ENCODE measurements at places on chromosomes 7 and 10.

GRCh38 chr7:116211006-116211912, 920 bp downstream of the TES start:
- peak; percentile 67 for DNase-seq

DNA sequence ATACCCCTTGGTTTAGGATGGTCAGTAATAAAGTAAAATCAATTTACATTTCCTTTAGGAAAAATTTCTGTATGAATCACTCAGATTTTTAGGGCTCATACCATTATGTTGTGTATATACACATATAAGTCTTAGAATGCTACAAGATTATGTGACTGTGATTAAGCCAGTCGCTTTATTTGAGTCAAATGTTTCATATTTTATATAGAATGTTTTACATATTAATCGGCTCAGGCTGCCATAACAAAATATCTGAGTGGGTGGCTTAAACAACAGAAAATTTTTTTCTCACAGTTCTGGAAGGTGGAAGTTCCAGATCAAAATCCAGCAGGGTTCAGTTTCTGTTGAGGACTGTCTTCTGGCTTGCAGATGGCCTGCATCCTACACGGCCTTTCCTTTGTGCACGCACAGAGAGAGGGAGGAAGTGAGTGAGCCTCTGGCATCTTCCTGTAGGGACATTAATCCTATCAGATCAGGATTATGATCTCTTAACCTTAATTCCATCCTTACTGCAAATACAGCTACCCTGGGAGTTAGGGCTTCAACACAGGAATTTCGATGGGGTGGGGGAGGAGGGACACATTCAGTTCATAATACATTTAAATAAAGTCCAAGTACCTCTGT, 198.0 kb downstream of the PHF14 start:
- DNase-seq = no peak

GRCh38 chr7:156684661-156685060, 44.1 kb downstream of the RNF32 start:
- DNase-seq = no peak

- no peak for DNase-seq
Observed at GRCh38 chr7:53609185-53609584, 573.8 kb downstream of the POM121L12 start.

- DNase-seq = no peak
Observed at GRCh38 chr10:109947111-109947920, 24.0 kb upstream of the XPNPEP1 start.

- DNase-seq = no peak
Observed at GRCh38 chr10:69045441-69046300, 42.2 kb upstream of the SRGN start.

GRCh38 chr7:24521917-24522623, 51.2 kb upstream of the PALS2 start:
- DNase-seq = no peak

DNA sequence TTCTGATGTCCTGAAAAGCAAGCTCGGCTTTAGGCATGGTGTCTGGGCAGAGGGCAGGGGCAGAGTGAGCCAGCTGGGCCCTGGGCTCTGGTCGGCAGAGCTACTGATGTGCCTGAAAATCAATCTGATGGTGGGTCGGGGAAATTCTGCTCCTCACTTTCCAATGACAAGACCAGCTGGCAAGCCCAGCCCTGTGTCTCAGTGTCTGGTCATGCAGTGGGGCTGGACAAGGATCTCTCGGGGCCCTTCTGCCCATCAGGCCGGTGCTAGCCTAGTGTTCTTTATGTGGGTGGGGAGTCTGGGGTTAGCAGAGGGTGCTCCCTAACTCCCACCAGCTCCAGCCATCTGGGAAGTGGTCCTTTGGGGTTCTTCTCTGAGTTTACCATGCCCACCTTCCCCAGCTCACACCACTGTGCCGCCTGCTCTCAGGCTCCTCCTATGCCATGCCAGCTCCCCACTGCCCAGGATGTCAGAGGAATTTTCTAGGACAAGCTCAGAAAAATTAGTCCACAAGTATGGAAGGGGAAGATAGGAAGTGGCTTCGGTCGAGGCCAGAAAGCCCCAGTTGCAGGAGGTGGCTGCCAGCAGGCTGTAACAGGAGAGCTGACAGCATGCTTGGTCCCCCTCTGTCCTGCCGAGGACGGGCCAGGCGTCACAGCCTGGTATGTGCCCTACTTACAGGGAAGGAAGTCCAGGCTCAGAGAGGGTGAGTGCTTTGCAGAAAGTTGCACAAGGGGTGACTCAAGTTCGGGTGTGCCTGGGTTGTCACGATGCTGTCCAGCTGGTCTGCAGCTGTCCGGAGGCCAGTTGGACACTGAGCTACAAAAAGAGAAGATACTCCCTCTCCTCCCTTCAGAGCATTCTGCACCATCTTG, 135.2 kb downstream of the ADCY1 start:
- no peak for DNase-seq

GRCh38 chr7:150898475-150899011, 46.2 kb downstream of the AOC1 start:
- peak; percentile 82 for DNase-seq

- DNase-seq = no peak
Observed at GRCh38 chr10:110679486-110680272, 35.5 kb downstream of the RBM20 start.

- no peak for DNase-seq
Observed at GRCh38 chr10:108375691-108376090, 1211.2 kb upstream of the SORCS1 start.

GRCh38 chr10:15123749-15124184, 26.6 kb downstream of the RPP38 start:
- DNase-seq = no peak

GRCh38 chr7:39647816-39648215, 24.4 kb downstream of the RALA start:
- no peak for DNase-seq

DNA sequence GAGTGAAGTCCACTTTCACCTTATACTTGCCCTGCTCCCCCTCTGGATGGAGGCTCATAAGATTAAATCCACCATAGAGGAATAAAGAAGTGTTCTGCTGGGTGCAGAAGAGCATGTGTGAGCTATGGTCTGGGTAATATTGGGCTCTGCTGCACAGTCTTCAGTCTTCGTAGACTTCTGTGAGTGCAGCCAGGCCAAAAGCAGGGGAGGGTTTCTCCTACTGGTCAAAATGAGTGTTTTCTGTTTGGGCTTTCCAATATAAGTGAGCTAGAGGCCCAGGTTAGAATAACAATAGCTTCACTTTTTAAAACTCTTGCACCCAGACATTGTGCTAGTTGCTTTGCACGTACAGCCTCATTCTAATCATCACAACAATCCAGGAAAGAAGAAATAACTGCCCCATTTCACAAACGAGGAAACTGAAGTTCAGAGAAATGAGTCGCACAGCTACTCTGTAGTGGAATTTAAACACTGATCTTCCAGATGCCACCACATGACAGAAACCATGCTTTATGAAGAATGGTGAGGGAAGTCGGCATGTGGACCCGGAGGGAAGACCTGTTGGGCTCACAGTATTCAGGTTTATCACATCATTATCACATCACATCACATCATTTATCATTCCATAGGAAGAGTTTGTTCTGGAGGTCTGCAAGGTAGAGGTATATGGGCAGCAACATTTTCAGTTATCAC, 23.8 kb upstream of the MSMB start:
- no peak for DNase-seq

GRCh38 chr7:9217204-9217603, 783.8 kb downstream of the NXPH1 start:
- no peak for DNase-seq

DNA sequence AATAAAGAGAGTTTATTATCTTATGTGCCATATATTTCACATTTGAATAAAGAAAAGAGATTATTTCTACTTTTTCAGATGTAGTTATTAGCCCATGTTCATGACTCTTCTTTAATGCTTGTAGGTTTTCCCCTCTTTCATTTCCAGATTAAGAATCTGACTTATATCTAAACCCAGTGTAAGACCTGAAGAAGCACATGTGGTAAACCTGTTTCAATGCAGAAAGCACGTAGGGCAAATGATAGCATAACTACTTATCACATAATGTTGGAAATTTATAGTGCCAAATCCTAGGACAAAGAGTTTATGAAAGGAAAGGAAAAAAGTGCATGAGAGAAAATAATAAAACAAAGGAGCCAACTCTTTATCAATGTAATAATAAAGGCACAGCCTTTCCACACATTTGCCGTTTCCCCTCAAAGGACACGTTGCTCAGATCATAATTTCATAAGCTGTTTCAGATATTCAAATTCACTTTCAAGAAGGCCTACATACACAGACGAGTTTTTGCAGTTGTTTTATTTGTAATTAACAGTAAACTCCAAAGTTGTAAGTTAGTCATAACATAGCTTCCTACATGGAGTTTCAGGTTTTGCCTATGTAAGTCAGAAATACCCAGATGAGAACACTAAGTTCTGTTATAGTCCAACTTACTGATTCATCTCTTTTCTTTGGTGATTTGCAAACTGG, 88.8 kb upstream of the MDFIC start:
- DNase-seq = no peak

DNA sequence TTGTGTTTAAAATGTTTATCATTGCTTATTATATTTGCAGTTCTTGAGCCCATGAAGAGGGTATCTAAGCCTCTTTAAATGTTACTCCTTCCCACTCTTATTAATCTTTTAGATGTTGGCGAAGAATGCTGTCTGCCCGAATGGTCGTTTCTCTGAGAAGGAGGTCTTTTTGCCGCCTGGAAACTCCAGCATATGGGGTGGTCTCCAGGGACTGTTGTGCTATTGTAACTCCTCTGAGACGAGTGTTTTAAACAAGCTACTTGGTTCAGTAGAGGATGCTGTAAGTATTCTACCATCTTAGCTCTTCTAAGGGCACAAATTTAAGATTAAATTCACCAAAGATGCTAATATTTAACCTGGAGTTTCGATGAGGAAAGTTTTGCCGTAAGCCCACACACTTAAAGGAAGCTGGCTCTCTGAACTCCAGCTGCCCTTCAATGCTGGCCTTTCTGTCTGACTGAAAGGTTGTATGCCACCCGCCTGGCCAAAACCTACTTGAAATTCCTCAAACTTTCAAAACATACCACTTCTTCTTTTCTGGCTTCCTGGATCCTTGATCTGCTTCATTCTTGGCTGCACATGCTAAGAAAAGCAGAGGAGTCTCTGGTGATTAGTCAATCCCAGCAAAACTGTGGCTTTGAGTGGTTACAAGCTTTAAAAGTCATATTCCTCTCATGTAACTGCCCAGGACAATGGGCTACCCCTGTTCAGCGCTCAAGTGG, 74.7 kb downstream of the ABCA13 start:
- no peak for DNase-seq

DNA sequence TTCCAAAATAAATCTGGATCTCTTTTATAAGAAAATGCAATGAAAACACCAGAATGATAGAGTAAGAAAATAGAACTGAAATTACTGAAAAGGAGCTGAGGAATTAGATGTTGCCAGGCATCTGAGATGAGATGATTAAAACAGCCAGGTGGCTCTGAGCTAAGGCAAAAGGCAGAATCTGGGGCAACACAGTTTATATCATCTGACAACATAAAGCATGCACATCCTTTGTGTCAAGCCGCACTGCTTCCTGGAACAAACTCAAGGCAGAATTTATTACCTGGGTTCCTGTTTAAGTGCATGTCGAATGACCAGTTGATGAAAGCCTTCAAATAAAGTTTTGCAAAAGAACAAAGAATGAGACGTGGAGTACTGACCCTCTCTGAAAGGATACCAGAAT, 247.0 kb downstream of the SNX10 start:
- DNase-seq = no peak

DNA sequence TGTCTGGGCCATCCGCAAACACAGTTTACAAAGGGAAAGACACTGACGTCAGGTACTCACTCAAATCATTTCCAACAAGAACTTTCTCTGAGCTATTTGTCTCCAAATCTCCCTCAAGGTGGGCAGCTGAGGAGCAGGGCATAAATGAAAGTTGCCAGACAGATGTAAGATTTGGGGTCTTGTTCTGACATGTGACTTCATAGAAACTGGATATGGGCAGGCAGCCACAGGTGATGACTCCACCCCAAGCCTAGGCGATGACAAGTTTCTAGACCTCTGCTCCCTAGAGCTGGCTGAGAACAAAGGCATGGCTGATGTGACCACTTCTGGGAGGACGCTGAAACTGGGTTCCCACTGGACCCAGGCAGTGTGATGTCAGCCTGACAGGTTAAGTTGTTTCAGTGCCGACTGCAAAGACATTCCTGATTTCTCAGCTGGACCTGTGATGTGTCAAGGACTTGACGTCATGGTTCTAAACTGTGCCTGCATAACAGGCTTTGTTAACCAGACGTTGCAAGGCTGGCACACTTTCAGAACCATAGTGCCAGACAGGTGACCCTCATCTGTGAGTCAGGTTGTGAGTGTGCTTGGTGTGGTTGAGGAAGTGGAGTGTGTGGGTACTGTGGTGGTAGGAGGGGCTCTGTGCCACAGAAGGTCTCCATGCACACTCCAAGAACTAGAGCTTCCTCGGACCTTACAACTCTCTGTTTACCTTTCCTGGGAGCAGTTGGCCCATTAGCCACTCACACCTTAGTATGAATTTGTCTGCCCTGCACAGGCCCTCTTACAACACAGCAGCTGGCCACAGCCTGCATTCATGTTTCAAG, 39.9 kb upstream of the EBF3 start:
- DNase-seq = no peak

GRCh38 chr10:85446827-85447226, 919.8 kb downstream of the GRID1 start:
- no peak for DNase-seq

- no peak for DNase-seq
Observed at GRCh38 chr10:12742771-12743170, 258.7 kb downstream of the CCDC3 start.

- no peak for DNase-seq
Observed at GRCh38 chr10:7606951-7607404, 59.8 kb downstream of the ITIH5 start.

GRCh38 chr10:93346694-93347093, 135.4 kb downstream of the MYOF start:
- DNase-seq = no peak

DNA sequence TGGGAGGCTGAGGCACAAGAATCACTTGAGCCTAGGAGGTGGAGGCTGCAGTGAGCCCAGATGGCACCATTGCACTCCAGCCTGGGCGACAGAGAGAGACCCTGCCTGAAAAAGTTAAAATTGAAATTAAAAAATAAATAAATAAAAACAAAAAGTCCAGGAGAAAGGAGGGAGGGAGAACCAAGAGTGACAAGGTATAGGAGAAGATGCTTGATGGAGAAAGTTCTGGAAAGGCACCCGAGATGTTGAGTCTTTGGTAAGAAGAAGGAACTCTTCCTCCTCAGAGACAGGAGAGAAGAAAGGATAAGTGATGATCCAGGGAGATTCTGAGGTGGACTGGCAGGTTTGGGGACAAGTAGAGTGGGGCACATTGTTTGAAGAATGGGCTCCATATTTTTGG, 17.4 kb upstream of the LBX1 start:
- DNase-seq = no peak

DNA sequence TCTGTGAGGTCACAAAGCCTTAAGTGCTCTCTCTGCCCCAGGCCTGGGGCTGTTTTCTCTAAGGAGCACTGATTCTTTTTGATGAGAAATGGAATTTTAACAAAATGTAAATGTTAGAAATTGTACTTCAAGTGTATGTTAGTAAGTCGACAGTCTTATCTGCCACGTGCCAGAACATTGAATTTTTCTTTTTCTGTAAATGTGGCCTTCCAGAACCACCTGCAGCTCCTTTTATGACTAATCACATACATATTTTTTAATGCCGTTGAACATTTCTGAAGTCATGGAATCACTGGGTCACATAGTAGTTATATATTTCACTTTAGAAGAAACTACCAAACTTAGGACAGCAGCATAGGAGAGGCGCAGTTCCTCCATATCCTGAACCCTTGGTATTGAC, 38.0 kb downstream of the UBE3C start:
- no peak for DNase-seq

GRCh38 chr10:132163278-132163765, 23.4 kb upstream of the DPYSL4 start:
- peak; percentile 51 for DNase-seq

Data from stimulated activated CD4-positive, alpha-beta T cell treated with anti-CD3 and anti-CD28 coated beads, Interleukin-4, amount 100 ng/mL, for 1 hour (primary cell).